ENCODE measurements at places on chromosomes 4 and X.

DNA sequence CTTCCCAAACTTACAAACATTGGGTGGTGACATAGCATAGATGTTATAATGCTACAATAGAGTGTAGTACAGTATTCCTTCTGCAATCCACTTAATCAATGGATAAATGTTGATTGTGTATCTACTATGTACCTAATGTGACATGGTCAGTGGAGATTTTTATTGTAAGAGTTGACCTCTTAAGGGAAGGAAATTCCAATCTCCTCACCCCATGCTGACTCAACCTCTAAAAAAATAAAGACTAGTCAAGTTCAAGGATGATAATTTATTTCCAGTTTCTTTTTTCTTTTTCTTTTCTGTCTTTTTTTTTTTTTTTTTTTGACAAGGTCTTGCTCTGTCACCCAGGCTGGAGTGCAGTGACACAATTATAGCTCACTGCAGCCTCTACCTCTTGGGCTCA lies 206.5 kb upstream of the STS start:
- no peak for DNase-seq

DNA sequence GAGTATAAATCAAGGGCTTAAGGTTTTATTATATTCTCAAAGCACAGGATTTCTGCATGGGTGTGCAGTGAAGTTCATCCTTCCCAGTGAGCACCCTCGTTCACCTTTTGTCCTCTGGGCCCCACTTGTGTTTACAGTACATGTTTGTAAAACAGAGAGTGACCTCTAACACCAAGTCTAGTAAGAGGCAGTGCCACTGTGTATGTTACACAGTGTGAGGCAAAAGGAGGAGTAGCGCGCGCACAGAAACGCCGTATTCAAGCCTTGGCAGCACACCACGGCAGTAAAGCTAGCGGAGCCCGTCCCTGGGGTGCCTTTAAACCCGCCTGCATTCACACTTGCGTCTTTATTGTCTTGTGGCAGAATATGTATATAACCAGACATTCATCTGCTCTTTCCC lies 51.9 kb downstream of the CCNI start:
- no peak for DNase-seq

DNA sequence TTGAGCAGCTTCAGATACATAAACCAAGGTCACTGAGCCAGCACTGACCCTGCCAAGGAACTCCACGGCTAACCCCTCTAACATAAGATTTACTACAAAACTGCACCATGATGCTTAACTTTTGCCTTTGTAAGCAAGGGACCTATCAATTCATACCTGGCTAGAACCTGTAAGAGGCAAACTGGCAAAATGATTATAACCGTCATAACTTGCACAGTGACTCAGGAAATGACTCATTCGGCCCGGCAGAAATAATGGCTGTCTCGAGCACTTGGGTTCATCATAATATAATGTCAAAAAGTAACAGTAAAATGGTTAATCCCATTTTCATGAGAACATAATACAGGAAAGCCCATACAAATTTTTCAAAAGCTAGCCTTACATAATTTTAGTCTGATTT lies 17.2 kb downstream of the RASGEF1B start:
- no peak for DNase-seq

GRCh38 chrX:85084770-85085393 lies 81.2 kb downstream of the APOOL start:
- DNase-seq: peak; percentile 44

DNA sequence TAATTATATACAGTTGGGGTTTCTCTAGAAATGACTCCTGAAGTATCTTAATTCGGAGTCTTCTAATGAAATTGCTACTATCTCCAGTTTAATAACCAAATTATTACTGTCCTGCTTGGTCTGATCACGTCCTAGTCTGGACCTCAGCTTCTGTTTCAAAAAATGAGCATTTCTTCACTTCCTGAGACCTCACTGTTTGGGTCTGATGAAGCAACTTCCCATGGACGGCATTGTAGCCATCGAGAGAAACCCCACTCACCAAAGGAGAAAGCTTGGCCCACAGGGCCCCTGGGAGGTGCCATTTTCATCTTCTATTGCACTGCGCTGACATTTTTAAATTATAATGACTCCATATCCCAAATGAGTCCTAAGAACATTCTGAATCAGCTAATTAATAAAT lies 178.0 kb downstream of the MGST2 start:
- DNase-seq: no peak

DNA sequence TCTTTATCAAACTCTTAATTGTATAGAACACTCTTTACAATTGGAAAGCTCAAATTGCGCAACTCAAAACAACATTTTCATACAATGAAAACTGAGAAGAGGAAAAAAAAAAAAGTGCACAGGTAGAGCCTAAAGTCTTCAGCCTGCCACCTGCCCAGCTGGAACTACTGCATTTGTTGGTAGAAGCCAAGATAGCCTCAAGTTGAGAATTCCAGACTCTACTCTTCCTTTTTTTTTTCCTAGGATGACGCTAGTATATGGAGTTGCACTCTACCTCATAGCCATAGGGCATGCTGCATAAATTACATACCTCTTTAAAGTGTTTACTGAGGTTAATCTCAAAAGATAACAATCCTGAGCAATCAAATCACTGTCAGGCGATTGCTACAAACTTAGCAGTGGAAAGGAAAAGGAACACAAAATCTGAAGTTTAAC lies 13.6 kb downstream of the ABCG2 start:
- DNase-seq: no peak

DNA sequence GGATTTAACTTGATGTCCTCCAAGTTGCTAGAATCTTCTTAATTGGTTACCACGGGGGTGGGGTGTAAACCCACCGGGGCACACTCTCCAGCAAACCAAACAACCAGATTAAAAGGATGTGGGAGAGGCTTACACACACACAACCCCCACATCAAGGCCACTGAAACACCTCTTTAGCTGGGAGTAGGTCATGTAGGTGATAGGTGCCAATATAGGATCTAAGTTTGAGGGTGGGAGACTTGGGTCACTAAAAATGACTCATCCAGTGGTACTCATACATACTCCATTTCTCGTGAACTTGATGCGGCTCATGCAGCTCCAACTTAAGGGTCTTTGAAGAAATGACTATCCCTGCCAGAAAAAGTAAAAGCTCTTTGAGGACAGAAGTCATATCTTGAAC lies 20.5 kb upstream of the CD40LG start:
- DNase-seq: no peak

- DNase-seq: no peak
Observed at GRCh38 chr4:100938698-100939097, 408.6 kb downstream of the PPP3CA start.

Data from myocyte (in vitro differentiated cells).